ENCODE measurements at places on chromosomes 4 and X.

DNA sequence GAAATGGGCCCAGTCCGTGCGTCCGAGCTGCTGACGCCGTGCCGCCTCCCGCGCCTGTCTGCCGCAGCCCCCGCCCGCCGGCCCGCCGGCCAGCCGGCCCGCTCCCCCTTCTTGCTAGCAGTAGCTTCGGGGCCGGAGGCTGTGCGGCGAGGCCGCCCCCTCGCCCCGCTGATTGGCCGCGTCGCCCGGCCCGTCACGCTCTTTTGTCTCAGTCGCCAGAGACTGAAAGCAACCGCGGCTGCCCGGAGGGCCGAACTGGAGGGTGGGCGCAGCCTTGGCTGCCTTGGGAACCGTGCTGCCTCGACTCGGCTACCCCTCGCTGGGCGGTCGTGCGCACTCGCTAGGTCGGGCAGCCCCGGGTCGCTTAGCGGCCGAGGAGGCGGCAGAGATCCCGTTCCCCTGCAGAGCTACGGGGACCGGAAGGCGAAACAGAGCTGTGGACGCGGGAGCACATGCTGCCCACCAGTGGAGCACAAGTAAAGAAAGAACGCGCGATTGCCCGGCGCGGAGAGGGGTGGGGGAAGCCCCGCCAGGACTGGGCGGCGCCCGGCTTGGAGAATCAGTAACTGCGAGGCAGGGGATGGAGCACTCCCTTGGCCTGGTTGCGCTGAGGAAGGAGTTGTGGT, at the start of gene ZCCHC18:
ZCCHC18 (plus strand) TSS at position 198 of the 626 bp plus-strand sequence. CDS start 1,589 bp downstream, outside the sequence.
- peak; percentile 41 for DNase-seq

DNA sequence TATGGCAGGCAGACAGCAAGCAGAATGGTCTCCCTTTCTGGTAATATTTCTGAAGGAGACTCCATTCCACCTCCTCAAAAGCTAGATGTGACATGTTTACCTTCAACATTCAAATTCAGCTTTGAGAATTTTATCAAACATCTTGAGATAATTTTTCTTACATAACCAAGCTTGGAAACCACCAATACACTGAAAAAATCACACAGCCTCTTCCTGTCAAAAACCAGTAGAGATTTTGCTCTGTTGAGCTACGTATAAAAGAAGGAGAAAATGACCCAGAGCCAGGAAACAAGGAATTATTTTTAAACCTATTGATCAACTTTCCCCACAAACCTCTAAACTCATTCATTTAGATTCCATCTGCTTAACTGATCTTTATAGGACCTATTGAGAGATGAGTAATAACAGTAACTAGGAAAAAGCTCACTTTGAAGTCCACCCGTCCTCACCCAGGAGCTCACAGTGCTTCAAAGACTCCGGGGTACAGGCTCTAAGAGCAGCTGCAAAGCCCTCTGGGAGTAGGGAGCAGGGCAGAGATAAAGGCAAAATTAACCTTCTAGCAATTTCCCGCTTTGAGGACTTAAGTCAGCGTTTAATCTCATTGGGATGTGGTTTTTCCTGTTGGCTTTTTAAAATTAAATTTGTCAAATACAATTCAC, 318.2 kb upstream of the RASGEF1B start:
- DNase-seq: no peak

- no peak for DNase-seq
Measured at GRCh38 chr4:68995292-68995691, 43.7 kb upstream of the UGT2A3 start.

- DNase-seq: peak; percentile 77
Measured at GRCh38 chrX:37347420-37347819, 1.7 kb upstream of the PRRG1 start.

GRCh38 chrX:82412858-82413257, 1095.2 kb upstream of the POU3F4 start:
- DNase-seq: no peak

DNA sequence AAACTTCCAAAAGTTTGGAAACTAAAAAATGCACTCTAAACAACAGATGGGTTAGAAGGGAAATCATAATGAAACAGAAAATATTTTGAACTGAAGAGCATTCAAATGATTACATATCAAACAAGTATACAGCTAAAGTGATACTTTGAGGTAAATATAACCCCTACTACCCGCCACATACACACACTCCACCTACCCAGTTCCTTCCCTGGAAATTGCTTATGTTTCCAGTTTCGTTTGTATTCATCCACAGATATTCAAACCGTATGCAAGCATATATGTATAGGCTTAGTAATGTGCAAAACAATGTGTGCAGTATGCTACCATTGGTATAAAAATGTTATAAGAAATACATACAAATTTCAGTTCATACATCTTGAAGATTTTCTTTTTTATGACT, 95.5 kb downstream of the SMIM20 start:
- no peak for DNase-seq

GRCh38 chr4:60039908-60040307, 1160.2 kb upstream of the ADGRL3 start:
- no peak for DNase-seq

DNA sequence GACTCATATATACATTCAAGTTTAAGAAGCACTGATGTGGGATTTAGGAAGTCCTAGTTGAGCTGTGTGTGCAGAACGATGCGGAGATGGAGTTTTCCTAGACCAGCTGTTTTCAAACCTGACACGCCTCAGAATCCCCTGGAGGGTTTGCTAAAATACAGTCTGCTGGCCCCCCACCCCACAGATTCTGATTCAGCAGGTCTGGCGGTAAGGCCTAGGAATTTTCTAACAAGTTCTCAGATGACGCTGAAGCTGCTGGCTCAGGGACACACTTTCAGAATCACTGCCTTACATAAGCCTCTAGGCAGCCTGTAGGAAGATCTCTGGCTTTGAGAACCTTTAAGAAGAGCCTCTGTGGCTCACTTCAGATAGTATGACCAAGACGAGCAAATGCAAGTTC, 73.1 kb downstream of the PHEX start:
- peak; percentile 34 for DNase-seq

- DNase-seq: no peak
Measured at GRCh38 chr4:3212391-3213105, 36.4 kb upstream of the MSANTD1 start.

DNA sequence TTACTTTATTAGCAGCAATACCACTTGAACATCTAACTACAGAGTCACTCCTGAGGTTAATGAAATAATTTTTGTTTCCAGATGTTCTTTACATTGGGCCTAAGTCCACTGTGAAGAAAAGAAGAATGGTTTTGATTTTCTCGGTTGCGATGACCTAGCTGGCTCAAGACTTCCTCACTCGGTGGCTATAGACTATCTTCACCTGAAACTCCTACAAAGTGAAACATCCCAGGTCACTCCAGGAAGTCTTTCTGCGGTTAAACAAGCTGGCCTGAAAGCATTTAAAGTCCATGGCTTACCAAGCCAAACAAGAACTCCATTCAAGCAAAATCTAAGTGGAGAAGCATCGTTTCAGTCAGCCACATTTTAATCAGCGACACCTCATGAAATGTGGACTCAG, 13.7 kb upstream of the SORBS2 start:
- DNase-seq: no peak

- no peak for DNase-seq
Measured at GRCh38 chr4:20554134-20554533, 146.1 kb upstream of the PACRGL start.

DNA sequence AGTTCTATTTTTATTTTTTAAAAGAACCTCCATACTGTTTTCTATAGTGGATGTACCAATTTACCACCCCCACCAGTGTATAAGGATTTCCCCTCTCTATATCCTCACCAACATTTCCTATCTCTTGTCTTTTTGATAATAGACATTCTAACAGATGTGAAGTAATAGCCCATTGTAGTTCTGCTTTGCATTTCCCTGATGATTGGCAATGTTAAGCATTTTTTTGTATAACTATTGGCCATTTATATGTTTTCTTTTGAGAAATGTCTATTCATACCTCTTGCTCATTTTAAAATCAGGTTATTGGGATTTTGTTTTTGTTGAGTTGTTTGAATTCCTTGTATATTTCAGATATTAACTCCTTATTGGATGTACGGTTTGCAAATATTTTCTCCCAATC, 251.1 kb upstream of the HTR2C start:
- DNase-seq: no peak

DNA sequence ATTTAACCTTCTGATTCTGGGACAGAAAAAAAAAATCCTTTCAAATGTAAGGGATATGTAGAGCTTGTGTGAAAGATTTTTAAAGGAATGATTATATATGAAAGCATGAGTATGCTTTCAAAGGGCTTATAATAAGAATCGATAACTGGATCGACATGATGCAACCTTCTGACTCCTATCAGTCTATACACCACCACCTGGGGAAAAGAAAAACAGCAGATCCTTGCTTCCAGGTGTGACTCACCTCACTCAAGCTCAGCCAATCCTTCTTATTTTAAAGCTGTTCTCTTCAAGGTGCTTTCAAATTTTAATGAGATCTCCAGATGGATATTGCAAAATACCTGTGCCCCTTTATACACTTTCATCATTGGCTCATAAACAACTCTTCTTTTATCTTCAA, 102.1 kb upstream of the EDNRA start:
- no peak for DNase-seq

DNA sequence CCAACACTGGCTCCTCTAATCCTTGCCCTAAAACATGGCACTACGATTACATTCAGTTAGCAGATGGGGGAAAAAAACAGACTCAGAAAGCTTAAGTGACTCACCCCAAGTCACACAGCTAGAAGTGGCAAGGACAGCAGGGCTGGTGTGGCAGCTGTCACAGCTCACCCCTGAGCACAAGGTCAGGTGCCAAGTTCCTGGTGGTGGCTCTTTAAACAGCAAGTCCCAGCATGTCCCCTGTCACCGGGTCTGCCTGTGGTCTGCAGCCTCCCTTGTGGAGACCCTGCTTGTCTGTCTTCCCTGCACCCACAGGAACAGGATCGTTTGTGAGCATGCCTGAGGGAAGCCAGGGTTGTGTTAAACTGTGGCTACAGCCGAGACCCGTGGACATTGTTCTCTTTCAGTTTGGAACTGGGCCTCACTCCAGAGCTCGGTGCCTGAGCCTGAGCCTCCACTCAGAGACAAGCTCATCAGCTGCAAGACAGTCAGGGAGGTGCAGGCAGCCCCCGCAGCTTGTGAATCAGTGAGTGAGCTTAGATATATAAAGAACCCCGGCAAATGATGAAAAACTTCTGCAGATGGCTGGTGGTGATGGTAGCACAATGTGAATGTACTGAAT, 260.8 kb downstream of the BCOR start:
- no peak for DNase-seq

GRCh38 chrX:103533511-103534216, 14.4 kb upstream of the RAB40A start:
- DNase-seq: peak; percentile 71

DNA sequence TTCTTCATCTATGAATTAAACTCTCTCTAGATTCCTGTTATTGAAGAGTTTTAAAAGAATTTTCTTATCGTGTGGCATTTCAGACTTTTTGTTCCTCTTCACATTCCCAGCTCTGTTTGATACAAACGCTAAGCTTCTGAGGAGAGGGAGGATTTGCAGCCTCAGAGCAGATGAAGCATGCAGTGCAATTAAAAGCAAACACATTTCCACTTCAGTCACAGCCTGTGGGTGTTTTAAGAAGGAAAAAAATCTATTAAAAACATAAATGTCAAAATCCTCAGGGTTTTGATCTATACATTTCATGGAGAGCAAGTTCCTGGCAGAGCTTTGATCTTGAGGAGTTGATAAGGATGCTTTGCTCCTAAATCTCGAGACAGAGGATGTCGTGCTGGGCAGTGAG, 442.4 kb upstream of the BOD1L1 start:
- no peak for DNase-seq

Measured in fibroblast of villous mesenchyme (primary cell).